Thoracic aorta (tissue), 2 donors: ENCODE measurements at places on chromosomes 2 and 18. TPM values are rescaled to one million over a fixed set of nuclear protein-coding genes. Genes with fewer than 3 reads are reported as not detected.

DNA sequence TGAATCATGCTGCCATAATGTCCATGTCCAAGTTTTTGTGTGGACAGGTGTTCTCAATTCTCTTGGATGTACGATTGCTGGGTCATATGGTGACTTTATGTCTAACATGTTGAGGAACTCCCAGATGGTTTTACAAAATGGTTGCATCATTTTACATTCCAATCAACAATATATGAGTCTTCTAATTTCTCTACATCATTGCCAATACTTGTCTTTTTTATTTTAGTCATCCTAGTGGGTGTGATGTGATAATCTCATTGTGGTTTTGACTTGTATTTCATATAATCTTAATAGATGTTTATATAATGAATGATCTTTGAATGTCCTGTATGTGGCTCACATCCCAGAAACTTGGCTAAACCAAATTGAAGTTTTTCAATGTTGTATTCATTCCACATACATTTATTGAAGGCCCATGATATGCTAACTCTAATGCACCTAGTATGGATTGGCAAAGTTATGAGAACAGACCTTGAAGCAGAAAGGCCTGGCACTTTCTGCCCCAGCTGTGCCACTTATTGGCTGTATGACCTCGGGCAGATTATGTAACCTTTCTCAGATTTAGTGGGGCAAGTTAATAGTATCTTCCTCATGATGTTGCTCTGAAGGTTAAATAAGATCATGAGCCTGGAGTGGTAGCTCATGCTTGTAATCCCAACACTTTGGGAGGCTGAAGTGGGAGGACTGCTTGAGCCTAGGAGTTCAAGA lies 205.4 kb downstream of the RAB3GAP1 start:
- H3K4me3 ChIP-seq, result no peak overlapping the region
- H3K27me3 ChIP-seq, result no peaks in the 10 kb centered on the region
- H3K27ac ChIP-seq, result no peak overlapping the region
- no peaks in the 10 kb centered on the region for H3K36me3 ChIP-seq
- no peaks in the 10 kb centered on the region for H3K4me1 ChIP-seq

DNA sequence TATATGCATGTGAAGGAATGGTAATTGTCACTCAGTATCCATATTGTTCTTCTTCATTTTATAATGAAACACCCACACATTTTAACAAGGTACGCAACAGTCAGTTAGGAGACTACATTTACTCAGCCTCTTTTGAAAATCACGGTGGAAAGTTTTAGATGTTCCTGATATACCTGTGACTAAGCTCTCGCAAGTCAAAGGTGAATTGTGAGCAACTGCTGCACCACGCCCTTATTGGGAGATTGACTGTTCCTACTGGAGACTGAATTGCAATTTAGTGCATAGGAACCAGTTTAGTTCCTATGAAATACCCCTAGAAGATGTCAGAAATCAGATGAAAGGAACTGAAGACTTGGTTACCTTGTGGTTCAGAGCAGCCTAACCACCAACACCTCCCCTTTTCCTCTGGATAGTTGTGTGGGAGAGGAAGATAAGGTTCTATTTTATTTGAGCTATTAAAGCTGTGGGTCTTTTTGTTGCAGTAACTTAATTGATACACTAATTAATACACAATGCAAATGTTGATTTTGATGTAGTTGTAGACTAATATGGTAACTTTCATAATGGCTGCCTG lies 1280.5 kb upstream of the CDH2 start:
- H3K36me3 ChIP-seq, result no peaks in the 10 kb centered on the region
- H3K4me1 ChIP-seq, result no peaks in the 10 kb centered on the region
- no peak for DNase-seq
- no peaks in the 10 kb centered on the region for H3K27me3 ChIP-seq
- no peak overlapping the region for H3K4me3 ChIP-seq

DNA sequence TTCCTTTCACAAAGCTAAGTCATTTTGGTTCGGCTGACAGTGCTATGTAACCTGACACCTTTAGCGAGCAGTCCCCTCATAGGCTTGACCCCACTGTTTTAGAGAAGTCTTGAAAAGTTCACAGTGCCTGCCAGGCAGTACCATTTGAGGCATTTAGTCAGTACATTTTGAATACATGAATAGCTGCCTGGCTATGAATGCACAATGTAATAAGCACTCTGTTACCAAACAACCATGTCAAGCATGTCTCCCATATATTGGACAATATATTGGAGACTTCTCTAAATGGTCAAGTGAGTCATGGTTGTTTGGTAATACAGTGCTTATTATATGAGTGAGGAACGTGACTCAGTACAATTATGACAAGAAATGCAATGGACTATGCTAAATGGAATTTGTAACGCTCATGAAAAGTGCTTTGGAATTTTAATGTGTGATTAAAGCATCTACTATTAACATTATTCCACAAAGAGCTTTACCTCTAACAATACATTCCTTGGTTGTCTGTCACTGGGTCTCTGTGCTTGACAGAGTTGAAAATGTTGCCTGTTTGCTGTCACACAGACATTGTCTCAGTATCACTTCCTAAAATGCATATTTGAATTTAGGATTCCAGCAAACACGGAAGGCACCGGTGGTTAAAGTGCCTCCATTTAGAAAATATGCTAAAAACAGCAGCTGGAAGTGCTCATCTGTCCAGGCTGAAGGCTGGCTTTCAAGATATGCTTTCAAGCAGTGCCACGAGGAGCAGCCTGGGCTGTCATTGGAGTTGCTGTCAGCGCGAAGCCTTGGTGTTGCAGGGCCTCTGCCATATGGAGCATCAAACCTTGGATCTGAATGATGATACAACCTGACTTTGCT lies 458.6 kb downstream of the FBXO15 start:
- no peaks in the 10 kb centered on the region for H3K27me3 ChIP-seq
- no peaks in the 10 kb centered on the region for H3K4me1 ChIP-seq
- H3K36me3 ChIP-seq, result no peaks in the 10 kb centered on the region
- no peak for DNase-seq

DNA sequence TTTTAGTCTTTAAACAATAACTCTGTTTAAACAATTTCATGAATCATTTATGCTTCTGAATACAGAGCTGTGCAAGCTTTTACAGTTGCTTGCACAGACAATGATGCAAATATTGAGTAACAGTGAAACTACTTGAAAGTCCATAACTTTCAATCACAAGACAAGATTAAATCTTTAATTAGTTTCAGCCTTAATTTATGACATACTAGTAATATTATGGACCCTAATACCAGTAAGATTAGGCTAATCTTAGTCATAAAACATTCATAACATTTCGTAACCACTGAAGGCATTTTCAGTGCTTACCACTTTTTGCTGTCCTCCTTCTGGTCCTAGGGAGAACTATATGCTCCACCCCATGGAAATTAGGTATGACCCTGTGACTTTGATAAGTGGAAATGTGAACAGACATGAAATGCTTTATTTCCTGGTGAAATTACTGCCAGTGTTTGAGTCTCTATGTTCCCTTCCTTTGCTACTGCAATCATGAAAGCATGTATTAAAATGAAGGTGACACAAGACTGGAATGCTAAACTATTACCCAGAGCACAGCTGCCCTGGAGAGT lies 1.8 kb upstream of the COBLL1 start:
- no peak overlapping the region for H3K4me3 ChIP-seq
- no peak overlapping the region for H3K27ac ChIP-seq
- no peaks in the 10 kb centered on the region for H3K36me3 ChIP-seq
- DNase-seq, result no peak

RAD51AP2 gene
- total RNA-seq, result not detected

DNA sequence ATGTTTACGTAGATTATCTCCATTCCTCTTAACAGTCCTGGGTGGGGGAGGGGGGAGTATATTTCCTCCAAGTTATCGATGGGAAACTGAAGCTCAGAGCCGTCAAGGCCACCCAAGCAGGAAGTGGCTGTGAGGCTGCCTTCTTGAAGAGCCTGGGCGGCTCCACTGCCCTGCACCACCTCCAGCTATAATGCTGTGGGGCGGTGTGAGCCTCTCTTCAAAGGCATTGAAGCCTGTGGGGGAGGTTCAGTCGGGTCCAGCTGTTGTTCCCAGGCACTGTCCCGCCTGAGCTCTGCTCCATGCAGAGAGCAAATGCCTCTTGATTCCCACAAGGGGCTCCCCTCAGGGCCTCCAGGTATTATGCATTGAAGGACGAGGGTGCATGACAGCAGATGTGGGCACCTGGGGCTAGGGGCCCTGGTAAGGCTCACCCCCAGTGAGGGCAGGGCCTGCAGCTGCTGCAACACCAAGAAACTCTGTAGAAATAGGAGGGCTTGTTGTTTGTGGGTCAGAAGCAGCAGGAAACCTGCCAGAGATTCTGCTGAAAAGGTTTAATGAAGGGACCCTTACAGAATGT lies 29.5 kb upstream of the LAPTM4A start:
- H3K27me3 ChIP-seq, result no peaks in the 10 kb centered on the region
- no peaks in the 10 kb centered on the region for H3K4me1 ChIP-seq
- no peak overlapping the region for H3K27ac ChIP-seq
- no peak for DNase-seq
- H3K4me3 ChIP-seq, result no peak overlapping the region
- no peaks in the 10 kb centered on the region for H3K36me3 ChIP-seq

- H3K36me3 ChIP-seq, result no peaks in the 10 kb centered on the region
- no peak overlapping the region for H3K4me3 ChIP-seq
- DNase-seq, result no peak
- H3K4me1 ChIP-seq, result no peaks in the 10 kb centered on the region
- no peak overlapping the region for H3K27ac ChIP-seq
These were observed 210.1 kb downstream of the WDR7 start for GRCh38 chr18:56861244-56861643.

GRCh38 chr18:52150050-52150449 lies 189.9 kb upstream of the DCC start:
- no peak for DNase-seq
- H3K36me3 ChIP-seq, result no peaks in the 10 kb centered on the region
- H3K4me1 ChIP-seq, result no peaks in the 10 kb centered on the region
- no peak overlapping the region for H3K27ac ChIP-seq

GRCh38 chr2:105872142-105872728 lies 127.5 kb downstream of the NCK2 start:
- no peak overlapping the region for H3K27ac ChIP-seq
- H3K4me1 ChIP-seq, result peaks cover 21% of the 10 kb centered on the region
- H3K27me3 ChIP-seq, result no peaks in the 10 kb centered on the region
- H3K36me3 ChIP-seq, result no peaks in the 10 kb centered on the region
- DNase-seq, result no peak
- no peak overlapping the region for H3K4me3 ChIP-seq

DNA sequence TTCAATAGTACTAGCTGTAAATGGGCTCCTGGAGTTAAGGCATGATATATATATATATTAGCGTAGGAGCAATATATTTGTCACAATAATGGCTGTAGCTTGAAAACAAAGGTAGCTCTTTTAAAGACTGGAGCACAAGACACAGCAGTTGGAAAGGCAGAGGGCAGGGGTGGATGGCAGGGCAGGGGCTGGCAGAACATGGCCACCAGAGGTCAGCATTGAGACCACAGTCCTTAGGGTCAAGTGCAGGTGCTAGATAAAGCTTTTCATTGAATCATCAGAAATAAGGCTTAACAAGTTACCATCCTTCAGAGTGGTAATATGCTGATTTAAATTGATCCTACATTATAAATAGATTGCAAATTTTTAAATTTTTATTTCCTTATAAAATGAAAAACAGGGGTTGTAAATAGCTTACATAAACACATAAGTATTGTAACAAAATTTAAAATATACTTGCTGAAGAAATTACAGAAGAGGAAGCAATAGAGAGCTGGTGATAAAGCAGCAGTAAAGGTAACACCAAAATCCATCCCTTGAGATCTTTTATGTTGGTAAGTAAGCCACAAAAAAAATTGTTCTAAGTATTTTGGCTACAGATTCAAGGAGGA lies 161.2 kb upstream of the PIEZO2 start:
- H3K27me3 ChIP-seq, result no peaks in the 10 kb centered on the region
- H3K36me3 ChIP-seq, result no peaks in the 10 kb centered on the region
- no peak for DNase-seq
- no peak overlapping the region for H3K4me3 ChIP-seq
- H3K4me1 ChIP-seq, result no peaks in the 10 kb centered on the region
- no peak overlapping the region for H3K27ac ChIP-seq

ALK gene
- total RNA-seq, result not detected

DNA sequence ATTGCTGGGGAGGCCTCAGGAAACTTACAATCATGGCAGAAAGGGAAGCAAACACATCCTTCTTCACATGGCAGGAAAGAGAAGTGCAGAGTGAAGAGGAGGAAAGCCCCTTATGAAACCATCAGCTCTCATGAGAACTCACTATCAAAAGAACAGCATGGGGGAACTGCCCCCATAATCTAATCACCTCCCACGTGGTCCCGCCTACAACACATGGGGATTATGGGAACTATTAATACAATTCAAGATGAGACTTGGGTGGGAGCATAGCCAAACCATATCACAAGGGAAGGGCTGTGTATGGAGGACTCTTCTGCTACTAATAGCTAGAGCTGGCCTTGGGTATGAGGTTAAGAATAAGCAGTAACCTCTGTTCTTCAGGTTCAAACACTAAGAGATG lies 8.8 kb upstream of the SETBP1 start:
- no peak for DNase-seq
- no peaks in the 10 kb centered on the region for H3K36me3 ChIP-seq
- H3K4me3 ChIP-seq, result no peak overlapping the region

CGREF1 gene
- total RNA-seq, result 18.8 TPM

DNA sequence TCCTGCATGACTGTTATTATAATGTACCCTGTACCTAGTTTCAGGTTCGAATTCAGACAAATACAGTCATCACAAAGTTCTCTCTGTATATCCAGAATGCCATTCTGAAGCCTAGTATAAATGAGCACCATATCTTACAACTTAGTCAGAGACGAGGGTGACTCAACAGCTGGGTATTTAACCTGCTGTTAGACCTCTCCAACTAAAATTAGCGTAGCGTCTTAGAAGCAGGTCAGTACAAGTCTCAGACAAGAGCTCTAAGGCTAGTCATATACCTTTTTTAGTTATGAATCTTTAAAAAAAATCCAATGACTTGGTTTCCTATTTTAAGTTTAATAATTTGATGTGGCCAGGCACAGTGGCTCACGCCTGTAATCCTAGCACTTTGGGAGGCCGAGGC lies 74.1 kb downstream of the CABYR start:
- no peak for DNase-seq
- no peaks in the 10 kb centered on the region for H3K36me3 ChIP-seq
- H3K27ac ChIP-seq, result peak overlapping the region; percentile 26
- H3K4me1 ChIP-seq, result peaks cover 11% of the 10 kb centered on the region
- no peaks in the 10 kb centered on the region for H3K27me3 ChIP-seq

GRCh38 chr18:45825258-45826044 lies at the start of gene SIGLEC15:
Gene SIGLEC15 (plus strand): TSS chr18:45825675. CDS start chr18:45825729, 54 bp downstream.
- H3K36me3 ChIP-seq, result no peaks in the 10 kb centered on the region
- peaks cover 6% of the 10 kb centered on the region for H3K4me1 ChIP-seq
- H3K27ac ChIP-seq, result no peak within 1 kb of the TSS
- DNase-seq, result no peak
- H3K4me3 ChIP-seq, result no peak within 1 kb of the TSS
